ENCODE measurements at places on chromosomes 11 and 22.

DNA sequence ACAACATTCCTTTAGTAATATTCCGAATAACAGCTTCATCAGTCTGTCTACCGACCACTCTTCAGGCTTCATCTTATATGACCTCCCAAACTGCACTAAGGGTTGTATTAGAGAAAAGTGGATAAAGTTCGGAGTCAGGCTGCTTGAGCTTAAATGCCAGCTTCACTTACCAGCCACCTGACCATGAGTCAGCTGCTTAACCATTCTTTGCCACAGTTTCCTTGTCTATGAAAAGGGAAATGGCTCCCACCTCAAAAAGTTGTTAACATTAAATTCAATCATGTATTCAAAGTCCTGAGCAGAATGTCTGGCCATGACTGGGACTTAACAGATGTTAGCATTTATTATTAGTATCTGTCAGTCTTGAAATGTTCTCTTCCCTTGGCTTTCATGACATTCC lies 20.9 kb downstream of the LIMK2 start:
- no peak for DNase-seq

GRCh38 chr11:28636033-28636432 lies 527.8 kb downstream of the METTL15 start:
- no peak for DNase-seq

DNA sequence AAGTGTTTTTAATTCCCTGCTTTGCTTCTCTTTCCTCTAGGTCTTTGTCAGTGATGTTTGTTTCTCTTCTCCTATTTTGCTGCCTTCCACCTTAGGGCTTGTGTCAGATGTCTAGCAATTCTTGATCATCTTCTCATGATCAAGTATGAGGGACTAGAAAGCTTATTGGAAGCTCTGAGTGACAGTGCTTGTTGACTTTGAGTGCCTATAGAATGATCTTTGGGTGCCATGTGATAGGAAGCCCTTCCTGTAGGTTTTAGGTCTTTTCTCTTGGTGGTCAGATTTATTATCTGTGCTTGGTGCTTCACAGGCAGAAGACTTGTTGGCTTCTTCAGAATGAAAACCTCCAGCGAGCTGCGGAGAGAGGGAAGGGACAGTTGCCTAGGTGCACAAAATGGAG lies 43.1 kb downstream of the BSX start:
- no peak for DNase-seq

- DNase-seq = no peak
Observed at GRCh38 chr22:45462034-45462655, 40.5 kb upstream of the FBLN1 start.

DNA sequence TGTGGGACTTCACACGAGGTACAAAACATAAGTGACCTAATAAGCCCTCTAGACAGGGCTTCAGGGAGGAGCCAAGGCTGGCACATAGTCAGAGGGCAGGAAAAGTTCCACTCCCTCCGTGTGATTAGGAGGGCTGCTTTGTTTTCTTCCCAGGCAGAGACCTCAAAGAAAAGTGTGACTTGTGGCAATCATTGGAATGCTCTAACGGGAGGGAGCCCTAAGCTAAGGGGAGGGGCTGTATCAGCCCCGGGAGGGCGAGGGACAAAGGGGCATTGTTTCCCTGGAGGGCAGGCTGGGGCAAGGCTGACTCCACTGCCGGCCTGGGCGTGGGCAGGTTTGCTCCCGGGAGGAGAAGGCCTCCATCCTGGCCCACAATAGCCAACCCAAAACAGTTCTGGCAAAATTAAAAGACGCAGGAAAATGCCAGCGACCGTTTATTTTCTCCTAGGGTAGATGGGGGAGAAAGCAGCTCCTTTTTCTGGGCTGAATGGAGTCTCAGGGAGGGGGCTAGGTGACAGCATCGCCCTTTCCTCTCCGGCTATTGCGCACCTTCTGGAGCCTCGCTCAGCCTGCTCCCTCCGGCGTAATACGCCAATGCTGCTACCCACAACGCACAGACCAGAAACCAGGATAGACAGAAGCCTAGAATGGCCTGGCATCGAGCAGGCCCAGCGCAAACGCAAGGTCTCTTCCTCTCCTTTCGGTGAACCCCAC lies 60.2 kb downstream of the ENDOD1 start:
- no peak for DNase-seq

- no peak for DNase-seq
Observed at GRCh38 chr22:36736701-36737320, 33.3 kb upstream of the CACNG2 start.

- no peak for DNase-seq
Observed at GRCh38 chr11:57357310-57357709, 19.2 kb downstream of the P2RX3 start.

GRCh38 chr11:9092072-9092471 lies 673 bp upstream of the SCUBE2 start:
- no peak for DNase-seq

DNA sequence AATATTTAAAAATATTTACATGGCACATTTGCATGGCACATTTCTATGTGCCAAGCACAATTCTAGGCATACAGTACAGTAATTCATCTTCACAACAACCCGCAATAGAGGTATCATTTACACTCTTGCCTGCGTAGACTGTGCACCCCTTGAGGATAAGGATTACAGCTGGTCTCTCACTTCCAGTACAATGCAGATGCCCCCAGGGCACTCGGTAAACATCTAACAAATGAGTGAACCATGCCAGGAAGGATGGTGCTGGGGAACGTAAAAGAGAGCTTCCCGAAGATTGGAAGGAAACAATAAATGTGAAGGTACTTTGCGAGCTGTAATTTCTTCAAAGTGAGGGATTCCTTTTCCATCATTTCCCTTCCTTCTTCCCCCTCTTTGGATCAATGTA lies 1.3 kb downstream of the PRPF19 start:
- no peak for DNase-seq

DNA sequence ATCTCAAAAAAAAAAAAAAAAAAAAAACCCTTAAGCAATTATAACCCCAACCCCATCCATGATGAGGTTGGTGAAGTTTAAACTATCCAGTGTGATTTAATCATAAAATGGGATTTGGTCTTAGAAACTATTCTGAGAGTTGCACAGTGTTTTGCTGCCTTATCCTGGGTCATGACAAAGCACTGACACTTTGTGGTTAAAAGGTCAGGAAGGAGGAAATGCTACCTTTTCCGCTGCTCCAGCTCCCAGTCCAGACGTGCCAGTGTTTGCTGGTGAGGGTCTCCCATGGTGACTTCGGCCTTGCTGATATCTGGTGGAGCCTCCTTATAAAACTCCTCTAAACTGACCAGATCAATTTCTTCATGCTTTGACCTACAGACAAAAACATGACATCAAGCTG lies 14.5 kb downstream of the THOC5 start:
- no peak for DNase-seq

DNA sequence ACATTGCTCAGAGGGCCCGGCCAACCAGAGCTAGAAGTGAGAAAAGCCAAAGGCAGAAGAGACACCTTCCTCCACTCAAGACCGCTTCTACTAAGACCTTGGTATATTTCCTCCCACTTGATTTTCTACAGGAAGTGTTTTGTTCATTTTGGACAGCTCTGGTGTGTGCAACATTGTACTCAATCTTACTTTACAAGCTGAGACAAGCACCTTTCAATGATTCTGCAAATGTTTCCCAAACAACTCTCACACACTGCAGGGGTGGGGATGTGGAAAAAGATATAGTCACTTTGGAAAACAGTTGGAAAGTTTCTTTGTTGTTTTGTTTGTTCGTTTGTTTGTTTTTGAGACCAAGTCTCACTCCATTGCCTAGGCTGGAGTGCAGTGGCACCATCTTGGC lies 15.7 kb downstream of the MYO18B start:
- no peak for DNase-seq

GRCh38 chr11:103364687-103365086 lies 255.5 kb downstream of the DYNC2H1 start:
- DNase-seq = no peak

DNA sequence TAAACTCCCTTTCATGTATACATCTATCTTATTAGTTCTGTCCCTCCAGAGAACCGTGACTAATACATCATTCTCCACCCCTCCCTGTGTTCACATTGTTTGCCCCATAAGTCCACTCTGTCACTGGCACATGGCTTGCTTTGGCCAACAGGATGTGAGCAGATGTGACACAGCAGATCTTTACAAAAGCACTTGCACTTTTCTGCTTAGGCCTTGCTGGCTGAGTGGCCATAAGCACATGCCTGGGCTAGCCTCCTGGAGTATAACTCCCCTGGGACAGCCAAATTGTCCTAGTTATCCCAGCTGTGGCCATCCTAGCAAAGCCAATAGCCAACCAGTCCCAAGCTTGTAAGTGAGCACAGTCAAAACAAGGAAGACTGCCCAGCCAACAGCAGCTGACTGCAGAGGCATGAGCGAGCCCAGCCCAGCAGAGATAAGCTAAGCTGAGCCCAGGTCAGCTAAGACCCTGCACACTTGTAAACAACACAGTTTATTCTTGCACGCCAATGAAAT lies 9.7 kb upstream of the RCN1 start:
- no peak for DNase-seq

DNA sequence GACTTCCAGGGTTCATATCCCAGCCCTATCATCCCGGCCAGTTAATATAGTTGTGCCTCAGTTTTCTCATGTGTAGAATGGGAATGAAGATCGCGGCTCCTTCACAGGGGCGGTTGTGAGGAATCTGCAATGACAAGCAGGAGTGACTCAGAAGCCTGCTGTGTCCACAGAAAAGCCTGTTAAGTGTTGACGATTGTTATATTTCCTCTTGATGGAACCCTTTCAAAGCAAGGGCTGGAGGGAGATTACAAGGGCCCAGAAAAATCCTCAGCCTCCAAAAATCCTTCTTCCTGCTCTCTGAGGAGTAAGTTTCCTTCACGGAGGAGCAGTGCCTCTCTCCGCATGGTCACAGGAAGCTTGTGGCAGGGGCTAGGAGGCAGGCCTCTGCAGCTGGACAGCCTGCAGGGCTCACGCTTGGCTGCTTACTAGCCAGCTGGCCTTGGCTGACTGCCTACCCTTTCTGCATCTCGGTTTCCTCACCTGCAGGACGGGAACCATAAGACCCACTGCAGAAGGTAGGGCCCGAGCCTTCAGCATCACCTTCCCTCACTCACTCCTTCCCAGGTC lies 63.4 kb downstream of the CACNG2 start:
- DNase-seq = no peak

- no peak for DNase-seq
Observed at GRCh38 chr22:22386602-22387385, 121.7 kb downstream of the ZNF280B start.

DNA sequence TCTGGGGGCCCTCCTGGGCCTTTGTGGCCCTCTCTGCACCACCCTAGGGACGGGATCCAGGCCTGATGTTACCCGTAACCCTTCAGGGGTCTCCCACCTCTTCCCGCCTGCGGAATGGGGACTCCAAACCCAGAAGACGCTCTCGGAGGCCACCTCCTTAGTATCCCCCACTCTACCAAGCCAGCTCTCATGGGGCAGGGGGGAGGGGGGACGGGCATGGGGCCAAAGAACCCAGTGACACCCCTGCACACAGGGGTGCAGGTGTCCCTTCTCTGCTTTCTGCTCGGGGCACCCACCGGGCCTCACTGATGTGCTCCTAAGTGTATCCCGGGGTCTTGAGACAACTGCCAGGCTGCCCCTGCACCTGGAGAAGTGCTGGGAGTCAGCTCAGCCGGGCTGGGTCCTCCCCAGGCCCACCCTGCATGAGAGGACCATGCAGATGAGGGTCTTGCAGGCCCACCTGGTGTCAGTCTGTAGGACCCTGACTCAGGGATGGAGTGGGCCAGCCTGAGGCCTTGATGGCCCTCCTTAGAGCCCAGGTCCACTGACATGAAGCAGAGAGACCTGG lies 176.9 kb downstream of the IGLL1 start:
- no peak for DNase-seq

- DNase-seq = no peak
Observed at GRCh38 chr11:105177658-105178057, 38.1 kb upstream of the CARD18 start.

GRCh38 chr11:19432370-19433061 lies 191.8 kb upstream of the E2F8 start:
- no peak for DNase-seq

DNA sequence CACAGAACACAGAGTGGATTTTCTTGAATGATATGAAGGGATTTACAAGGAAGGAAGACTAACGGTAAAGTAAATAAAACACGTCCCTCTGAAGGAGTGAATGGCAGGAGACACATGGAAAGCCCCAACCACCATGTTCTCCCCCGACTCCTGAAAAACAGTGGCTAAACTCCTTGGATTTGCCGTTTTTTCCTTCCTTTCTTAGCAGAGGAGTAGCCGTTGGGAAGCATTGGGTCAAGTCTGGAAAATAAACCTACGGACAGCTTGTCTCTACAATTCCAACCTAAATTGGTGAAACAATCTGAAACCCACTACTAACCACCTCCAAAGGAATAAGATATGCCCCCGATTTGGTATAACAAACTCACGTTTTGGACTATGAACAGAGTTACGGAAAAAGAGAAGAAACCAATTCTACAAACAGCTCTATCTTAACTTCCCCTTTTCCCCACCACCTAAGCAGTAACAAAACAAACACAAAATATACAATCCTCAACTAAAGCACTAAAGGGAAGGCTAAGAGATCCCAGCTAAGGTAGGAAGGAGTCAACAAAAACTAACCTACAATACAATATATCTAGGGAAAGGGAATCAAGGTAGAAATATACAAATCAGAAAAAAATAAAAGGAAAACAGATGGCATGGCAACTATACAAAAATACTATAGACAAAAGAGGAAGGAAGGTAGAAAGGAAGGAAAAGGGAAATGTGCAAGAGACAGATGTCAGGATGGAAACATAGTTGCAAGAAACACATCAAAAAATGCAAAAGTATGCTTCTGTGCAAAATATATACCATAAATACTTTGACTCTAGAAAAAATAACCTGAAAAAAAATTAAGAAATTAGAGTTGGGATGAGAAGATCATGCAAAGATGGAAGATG lies 43.8 kb upstream of the LYVE1 start:
- no peak for DNase-seq

GRCh38 chr11:130434521-130435223 lies 6.3 kb upstream of the ADAMTS8 start:
- peak; percentile 69 for DNase-seq

GRCh38 chr11:116851626-116852025 lies 14.2 kb upstream of the APOA1 start:
- peak; percentile 46 for DNase-seq

DNA sequence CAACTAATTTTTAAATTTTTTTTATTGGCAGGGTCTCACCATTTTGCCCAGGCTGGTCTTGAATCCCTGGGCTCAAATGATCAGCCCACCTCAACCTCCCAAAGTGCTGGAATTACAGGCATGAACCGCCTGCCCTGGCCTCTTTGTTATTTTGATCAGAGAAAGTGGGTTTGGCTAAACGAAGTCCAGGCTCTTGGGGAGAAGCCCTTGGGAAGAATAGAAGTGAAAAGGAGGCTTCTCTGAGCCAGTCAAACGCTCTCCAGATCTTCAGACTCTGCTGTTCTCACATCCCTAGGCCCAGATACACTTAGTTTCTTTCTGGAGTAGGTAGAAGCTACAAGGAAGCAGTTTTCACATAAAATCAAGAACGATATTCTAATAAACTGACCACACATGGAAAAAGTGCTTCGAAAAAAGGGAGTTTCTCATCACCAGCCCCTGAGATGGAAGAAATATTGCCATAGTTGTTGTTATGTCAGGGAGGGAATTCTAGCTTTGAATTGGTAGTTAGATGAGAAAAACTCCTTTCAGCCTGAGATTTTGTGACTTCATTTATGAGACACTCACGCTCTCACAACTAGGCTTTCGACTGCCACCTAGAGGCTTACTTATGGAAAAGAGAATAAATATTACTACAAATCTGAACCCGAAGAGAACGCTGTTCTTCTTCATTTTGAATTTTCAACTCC lies 41.7 kb upstream of the AQP11 start:
- peak; percentile 50 for DNase-seq
